Fibroblast of skin of scalp (primary cell): ENCODE measurements at places on chromosomes 7 and 10.

DNA sequence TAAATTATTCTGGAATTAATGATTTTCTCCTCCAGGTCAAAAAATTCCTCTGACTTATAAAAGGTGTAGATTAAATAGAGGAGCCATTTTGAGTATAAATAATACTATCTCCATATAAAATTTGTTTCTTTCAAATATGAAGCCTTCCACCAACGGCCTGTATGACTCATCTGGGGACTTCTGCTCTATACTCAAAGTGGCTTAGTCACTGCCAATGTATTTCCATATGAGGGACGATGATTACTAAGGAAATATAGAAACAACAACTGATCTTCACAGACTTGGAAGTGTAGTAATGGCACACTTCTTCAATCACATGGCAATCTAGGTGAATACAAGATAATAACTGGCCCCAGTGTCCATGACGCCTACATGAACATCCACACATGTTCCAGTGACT lies 335.6 kb upstream of the HGF start:
- peak; percentile 77 for DNase-seq

DNA sequence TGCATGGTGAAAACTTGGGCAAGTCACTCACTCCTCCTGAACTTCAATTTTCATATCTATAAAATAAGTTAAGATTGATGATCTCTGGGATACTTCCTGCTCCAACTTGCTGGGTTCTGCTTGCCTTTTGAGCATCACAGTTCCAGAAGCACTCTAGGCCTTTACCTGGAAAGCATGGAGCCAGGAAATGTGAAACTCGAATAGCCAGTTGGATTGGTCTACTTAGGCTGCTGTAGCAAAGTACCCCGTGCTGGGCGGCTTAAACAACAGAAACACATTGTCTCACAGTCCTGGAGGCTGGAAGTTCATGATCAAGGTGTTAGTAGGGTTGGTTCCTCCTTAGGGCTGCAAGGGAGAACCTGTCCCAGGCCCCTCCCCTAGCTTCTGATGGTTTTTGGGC lies 64.5 kb downstream of the NAMPT start:
- DNase-seq = no peak

GRCh38 chr7:130649004-130649790 lies 19.4 kb downstream of the COPG2 start:
- DNase-seq = peak; percentile 34

GRCh38 chr7:30922596-30922995 lies 10.9 kb downstream of the AQP1 start:
- no peak for DNase-seq

DNA sequence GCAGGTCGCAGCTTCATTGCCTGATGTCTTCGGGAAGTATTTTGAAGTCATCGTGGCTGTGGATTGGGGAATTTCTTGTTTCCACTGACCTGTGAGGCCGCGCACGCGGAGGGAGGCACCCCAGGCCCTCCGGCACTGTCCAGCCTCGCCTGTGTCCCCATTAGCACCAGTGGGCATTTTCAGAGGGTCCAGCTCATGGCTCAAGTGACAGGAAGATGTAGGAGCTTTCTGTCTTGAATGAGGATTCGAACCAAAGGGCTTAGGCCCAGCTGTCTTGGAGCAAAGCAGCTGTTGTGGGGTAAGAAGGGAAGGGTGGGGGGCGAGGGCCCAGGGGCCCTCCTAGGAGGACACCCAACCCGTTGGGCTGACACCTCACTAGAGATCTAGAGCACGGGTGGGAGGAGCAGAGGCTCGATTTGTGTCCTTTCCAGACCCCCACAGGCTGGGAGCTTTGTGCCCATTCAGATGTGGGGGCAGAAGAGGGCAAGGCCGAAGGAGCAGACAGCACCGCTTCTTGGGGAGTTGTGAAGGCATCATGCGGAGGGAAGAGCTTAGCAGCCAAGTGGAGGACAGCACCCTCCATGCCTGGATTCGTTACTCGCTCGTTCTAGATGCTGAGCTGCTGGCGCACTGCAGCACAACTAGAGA lies 914 bp downstream of the ZNF37A start:
- DNase-seq = no peak

- DNase-seq = no peak
These were observed 126.2 kb downstream of the RNF133 start for GRCh38 chr7:122572706-122573105.

DNA sequence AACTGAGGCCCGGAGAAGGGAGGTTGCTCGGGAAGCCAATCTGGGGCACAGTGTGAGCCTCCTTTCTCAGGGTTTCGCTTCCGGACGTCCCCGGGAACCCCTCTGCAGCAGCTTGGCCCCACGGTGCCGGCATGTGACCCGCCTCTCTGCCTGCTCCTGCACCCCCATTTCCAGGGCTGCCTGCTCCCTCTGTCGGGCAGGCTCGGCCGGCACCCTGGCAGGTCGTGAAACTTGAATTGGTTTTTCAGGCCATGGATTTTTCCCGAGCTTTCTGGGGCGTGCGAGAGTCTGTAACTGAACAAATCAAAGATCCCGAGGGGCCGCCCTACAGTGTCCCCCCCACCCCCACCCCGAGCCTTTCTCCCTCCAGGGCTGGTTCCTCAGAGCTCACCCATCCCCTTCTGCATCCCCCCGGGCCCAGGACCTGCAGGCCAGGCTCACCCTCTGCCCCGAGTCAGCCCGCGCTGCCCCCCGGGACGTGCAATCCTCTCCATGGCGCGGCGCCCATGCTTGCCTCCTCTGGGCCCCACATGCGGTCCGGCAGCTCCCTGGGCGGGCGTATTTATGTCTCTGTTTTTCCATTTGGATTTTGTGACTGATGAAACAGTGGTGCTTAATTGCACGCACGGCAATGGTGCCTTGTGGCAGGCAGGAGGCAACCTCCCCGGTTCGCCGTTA lies 58.1 kb downstream of the UNCX start:
- peak; percentile 74 for DNase-seq

GRCh38 chr10:100999742-101000126 lies at the start of gene LZTS2:
TSS of gene LZTS2 (plus strand) at chr10:100999808. CDS start at chr10:101002539, 2,731 bp downstream.
- no peak for DNase-seq
